ENCODE measurements at places on chromosomes 11 and 22. TPM values are rescaled to one million over a fixed set of nuclear protein-coding genes. Genes with fewer than 3 reads are reported as not detected.
A peak's percentile ranks its signal among the peaks of the same experiment; 100 is the strongest.

The NARS2 gene
- 10.1 TPM for total RNA-seq

DNA sequence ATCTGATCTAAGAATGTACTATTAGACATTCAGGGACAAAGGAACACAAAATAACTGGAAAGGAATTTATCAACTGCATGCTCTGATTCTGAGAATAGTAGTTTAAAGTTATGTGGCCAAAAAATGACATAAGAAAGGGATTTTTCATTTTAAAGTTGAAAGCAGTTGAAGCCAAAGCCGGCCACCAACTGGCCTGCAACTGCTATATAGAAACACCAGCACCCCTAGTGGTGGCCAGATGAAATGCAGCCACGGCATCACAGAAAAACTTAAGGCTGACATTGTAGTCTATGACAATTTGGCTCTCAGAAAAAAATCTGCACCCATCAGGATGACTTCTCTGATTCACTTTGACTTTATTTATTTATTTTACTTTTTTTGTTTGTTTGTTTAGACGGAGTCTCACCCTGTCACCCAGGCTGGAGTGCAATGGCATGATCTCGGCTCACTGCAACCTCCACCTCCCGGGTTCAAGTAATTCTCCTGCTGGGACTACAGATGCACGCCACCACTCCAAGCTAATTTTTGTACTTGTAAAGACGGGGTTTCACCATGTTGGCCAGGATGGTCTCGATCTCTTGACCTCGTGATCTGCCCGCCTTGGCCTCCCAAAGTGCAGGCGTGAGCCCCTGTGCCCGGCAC is 59.2 kb downstream of the SLC35F2 start:
- H3K27me3 ChIP-seq, result no peaks in the 10 kb centered on the region
- no peak overlapping the region for H3K4me3 ChIP-seq
- peaks cover 5% of the 10 kb centered on the region for H3K4me1 ChIP-seq
- DNase-seq, result no peak

DNA sequence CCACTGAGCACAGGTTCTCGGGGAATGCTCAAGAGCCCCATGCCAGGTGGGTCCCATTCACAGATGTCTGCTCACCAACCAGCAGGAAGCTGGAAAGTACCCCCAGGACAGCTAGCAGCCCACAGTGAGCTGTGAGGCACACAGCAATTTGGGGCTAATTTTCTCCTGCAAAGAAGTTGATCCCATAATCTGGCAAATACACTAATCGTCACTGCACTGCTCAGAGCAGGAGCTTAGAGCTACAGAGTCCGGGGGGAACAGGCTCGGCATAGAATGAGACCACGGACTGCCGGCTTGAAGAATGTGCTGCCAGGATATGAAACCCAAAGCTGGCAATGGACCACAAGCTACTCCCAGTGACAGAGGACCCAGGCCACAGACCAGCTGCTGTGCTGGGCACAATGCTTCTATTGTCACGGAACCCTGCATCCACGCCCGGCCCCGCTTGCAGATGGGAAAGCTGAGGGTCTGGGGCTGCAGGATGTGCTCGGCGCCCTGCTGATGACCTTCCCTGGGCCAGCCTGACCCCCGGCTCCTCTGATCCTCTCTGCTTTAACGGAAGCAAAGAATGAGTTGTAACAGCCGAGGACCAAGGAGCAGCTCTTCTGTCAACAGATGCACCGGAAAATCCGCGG is 239.7 kb downstream of the CTTN start:
- no peaks in the 10 kb centered on the region for H3K36me3 ChIP-seq
- DNase-seq, result no peak
- H3K27ac ChIP-seq, result no peak overlapping the region
- H3K27me3 ChIP-seq, result no peaks in the 10 kb centered on the region
- no peak overlapping the region for H3K4me3 ChIP-seq

The SCGB1D2 gene
- not detected for total RNA-seq

GRCh38 chr11:64569300-64569970 is 21.6 kb upstream of the SLC22A12 start:
- H3K4me3 ChIP-seq, result no peak overlapping the region
- H3K27me3 ChIP-seq, result no peaks in the 10 kb centered on the region
- no peak overlapping the region for H3K27ac ChIP-seq
- peaks cover 12% of the 10 kb centered on the region for H3K4me1 ChIP-seq

The TMEM191B gene
- not detected for total RNA-seq

The TNRC6B gene
- total RNA-seq, result 34.5 TPM

GRCh38 chr11:18743900-18744514 is 18.0 kb upstream of the IGSF22 start:
- no peak overlapping the region for H3K4me3 ChIP-seq
- H3K27me3 ChIP-seq, result no peaks in the 10 kb centered on the region
- H3K4me1 ChIP-seq, result no peaks in the 10 kb centered on the region
- no peaks in the 10 kb centered on the region for H3K36me3 ChIP-seq

GRCh38 chr22:50141462-50141861 is 29.1 kb upstream of the PANX2 start:
- H3K36me3 ChIP-seq, result no peaks in the 10 kb centered on the region
- H3K27me3 ChIP-seq, result no peaks in the 10 kb centered on the region
- no peak overlapping the region for H3K4me3 ChIP-seq
- DNase-seq, result no peak
- no peak overlapping the region for H3K27ac ChIP-seq

DNA sequence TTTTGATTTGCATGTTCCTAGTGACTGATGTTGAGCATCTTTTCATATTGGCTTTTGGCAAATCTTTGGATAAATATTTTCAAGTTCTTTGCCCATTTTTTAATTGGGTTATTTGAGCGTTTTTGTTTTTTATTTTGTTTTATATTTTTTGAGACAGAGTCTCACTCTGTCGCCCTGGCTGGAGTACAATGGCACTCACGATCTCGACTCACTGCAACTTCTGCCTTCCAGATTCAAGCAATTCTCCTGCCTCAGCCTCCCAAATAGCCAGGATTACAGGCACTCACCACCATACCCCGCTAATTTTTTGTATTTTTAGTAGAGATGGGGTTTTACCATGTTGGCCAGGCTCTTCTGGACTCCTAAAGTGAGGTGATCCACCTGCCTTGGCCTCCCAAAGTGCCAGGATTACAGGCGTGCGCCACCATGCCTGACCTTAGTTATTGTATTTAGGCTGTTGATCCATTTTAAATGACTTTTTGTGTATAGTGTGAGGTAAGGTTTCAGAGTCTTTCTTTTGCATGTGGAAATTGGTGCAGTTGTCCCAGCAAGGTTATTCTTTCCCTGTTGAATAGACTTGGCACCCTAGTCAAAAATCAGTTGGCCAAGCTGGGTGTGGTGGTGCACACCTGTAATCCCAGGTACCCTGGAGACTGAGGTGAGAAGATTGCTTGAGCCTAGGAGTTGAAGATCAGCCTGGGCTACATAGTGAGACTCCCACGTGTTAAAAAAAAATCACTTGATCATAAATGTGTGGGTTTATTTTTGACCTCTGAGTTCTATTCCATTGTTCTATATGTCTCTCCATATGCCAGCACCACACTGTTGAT is 23.7 kb upstream of the AIFM3 start:
- no peak overlapping the region for H3K27ac ChIP-seq
- no peaks in the 10 kb centered on the region for H3K27me3 ChIP-seq
- no peak overlapping the region for H3K4me3 ChIP-seq
- H3K4me1 ChIP-seq, result peaks cover 33% of the 10 kb centered on the region

The SESN3 gene
- total RNA-seq, result 22.7 TPM

- peak overlapping the region; percentile 31 for H3K4me3 ChIP-seq
- H3K4me1 ChIP-seq, result no peaks in the 10 kb centered on the region
- no peaks in the 10 kb centered on the region for H3K27me3 ChIP-seq
- no peak for DNase-seq
- no peak overlapping the region for H3K27ac ChIP-seq
Observed at GRCh38 chr11:28621753-28622152, 513.6 kb downstream of the METTL15 start.

- H3K27me3 ChIP-seq, result no peaks in the 10 kb centered on the region
- H3K36me3 ChIP-seq, result peaks cover 45% of the 10 kb centered on the region
- no peak for DNase-seq
- no peak overlapping the region for H3K4me3 ChIP-seq
- H3K27ac ChIP-seq, result no peak overlapping the region
- peaks cover 24% of the 10 kb centered on the region for H3K4me1 ChIP-seq
Observed at GRCh38 chr22:45322873-45323525, 13.3 kb downstream of the FAM118A start.

DNA sequence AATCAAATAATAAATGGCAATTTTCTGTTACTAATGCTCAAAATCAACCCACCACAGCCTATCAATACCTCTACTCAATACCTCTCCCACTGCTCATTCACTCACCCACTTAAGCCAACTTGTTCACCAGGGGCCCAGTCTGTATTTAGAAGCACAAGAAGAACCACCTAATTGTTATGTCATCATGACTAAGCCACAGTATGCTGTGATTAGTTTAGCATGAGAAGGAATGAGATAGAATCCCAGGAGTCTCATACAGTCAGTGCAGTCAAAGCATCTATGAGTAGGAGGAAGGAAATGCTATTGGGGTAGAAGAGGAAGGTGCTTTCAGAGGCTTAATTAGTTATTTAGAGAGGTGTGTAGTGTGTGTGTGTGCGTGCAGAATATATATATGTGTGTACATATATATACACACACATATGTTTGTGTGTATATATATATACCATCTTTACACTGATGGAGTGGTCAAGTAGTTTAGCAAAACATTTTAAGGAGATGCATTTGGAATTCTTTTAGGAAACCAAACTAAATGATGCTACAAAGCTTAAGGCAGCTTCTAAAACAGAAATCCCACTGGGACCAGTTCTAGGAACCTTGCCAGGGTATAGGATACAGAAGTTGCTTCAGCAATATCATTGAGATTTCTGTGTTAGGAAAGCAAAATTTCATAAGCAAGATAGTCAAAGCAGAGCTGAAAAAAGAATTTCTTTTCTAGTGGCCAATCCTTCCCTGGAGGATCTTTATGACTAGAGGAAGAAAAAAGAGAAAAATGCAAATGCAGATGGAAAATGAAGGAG is 27.5 kb downstream of the KCNA4 start:
- no peak for DNase-seq
- H3K36me3 ChIP-seq, result no peaks in the 10 kb centered on the region
- no peak overlapping the region for H3K4me3 ChIP-seq
- no peak overlapping the region for H3K27ac ChIP-seq
- H3K4me1 ChIP-seq, result no peaks in the 10 kb centered on the region
- H3K27me3 ChIP-seq, result no peaks in the 10 kb centered on the region

- no peaks in the 10 kb centered on the region for H3K4me1 ChIP-seq
- H3K27ac ChIP-seq, result no peak overlapping the region
- H3K36me3 ChIP-seq, result no peaks in the 10 kb centered on the region
- H3K27me3 ChIP-seq, result no peaks in the 10 kb centered on the region
Observed at GRCh38 chr11:75627906-75628668, 40.8 kb downstream of the MAP6 start.

GRCh38 chr11:59144096-59144495 is 1.4 kb downstream of the FAM111A start:
- H3K4me3 ChIP-seq, result peak overlapping the region; percentile 84
- no peak for DNase-seq
- no peaks in the 10 kb centered on the region for H3K27me3 ChIP-seq
- H3K36me3 ChIP-seq, result no peaks in the 10 kb centered on the region

- no peaks in the 10 kb centered on the region for H3K4me1 ChIP-seq
- no peak overlapping the region for H3K27ac ChIP-seq
- no peak overlapping the region for H3K4me3 ChIP-seq
- no peaks in the 10 kb centered on the region for H3K27me3 ChIP-seq
- H3K36me3 ChIP-seq, result no peaks in the 10 kb centered on the region
- no peak for DNase-seq
Observed at GRCh38 chr11:77054084-77054483, 12.7 kb upstream of the CAPN5 start.

The TMEM138 gene
- total RNA-seq, result 16.8 TPM

DNA sequence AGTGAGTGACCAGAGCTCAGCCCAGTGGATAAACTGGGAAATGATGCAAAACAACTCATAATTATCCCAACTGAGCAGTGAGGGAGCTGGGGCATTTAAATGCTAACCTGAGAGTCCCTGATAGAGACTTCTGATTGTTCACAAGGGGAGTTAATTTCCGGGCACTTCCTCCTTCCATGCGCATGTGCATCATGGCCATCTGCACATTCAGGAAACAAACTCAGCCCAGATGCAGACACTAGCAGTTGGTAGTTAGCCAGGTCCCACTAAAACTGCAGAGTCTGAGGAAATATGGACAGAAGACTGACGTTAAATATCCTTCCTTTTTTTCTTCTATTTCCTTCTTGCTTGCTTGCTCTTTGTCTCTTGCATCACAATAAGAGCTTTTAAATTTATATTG is 852.1 kb upstream of the LRRC4C start:
- no peak for DNase-seq
- no peaks in the 10 kb centered on the region for H3K4me1 ChIP-seq
- H3K27ac ChIP-seq, result no peak overlapping the region

DNA sequence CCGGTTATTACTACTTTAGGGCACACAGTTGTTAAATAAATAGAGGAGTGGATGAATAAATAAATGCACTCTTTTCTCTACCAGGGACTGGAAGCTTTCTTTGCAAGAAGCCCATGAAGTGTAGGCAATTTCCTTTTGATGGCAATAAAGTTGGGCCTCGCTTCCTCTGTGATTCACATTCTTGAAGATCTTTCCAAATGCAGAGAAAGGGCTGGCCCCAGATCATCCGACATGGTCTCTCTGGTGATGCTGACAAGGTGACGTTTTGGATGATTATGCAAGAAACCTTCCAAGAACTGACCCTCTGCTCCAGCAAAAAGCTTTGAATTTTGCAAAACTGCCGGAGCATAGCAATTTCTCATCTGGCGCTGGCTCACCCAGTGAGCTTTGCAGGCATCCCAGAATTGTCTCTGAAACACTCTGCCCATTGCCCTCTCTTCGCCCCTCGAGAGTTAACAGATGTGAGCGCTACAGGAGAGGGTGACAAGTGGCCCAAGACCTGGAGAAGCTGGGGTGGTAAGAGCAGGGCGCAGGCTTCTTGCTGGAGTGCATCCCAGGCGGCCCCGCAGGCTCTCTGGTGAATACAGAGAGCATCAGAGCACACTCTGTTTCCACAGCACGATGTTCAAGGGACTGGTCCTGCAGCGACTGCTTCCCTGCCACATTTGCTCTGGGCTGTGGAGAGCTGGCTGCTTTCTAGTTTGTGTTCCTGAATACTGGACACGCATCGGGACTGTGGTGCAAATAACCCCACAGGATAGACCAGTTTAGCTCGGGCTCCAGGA is 11.5 kb upstream of the IFT27 start:
- H3K36me3 ChIP-seq, result no peaks in the 10 kb centered on the region
- no peak overlapping the region for H3K27ac ChIP-seq
- no peak for DNase-seq
- H3K4me1 ChIP-seq, result peaks cover 1% of the 10 kb centered on the region
- no peak overlapping the region for H3K4me3 ChIP-seq

The OR52I1 gene
- not detected for total RNA-seq

DNA sequence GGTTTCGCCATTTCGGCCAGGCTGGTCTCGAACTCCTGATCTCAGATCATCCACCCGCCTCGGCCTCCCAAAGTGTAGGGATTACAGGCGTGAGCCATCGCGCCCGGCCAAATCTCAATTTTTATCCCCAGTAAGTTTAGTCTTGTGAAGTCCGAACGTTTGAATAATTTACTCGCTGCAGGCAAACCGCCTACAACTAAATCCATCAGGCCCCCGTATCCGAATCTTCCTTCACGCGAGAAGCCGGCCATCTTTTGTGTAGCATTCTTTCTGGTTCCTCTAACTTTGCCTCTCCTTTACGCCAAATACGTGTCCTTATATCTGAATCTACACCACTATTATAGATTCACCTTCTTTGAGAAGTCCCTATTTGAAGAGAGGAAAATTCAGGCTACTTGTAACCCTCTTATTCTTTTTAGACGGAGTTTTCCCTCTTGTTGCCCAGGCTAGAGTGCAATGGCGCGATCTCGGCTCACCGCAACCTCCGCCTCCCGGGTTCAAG is 581 bp upstream of the EIF3L start:
- H3K4me1 ChIP-seq, result peaks cover 38% of the 10 kb centered on the region
- H3K4me3 ChIP-seq, result peak overlapping the region; percentile 96
- H3K27me3 ChIP-seq, result no peaks in the 10 kb centered on the region
- H3K36me3 ChIP-seq, result peaks cover 20% of the 10 kb centered on the region
